ENCODE measurements at places on chromosomes 1 and 21. TPM values are rescaled to one million over a fixed set of nuclear protein-coding genes. Genes with fewer than 3 reads are reported as not detected.

The LHX8 gene
- 0.91 TPM for total RNA-seq

The CREG1 gene
- total RNA-seq = 87.7 TPM

The PKP1 gene
- 0.02 TPM for total RNA-seq

The TACSTD2 gene
- not detected for total RNA-seq

The PTCH2 gene
- 0.31 TPM for total RNA-seq

The TBX19 gene
- total RNA-seq = 0.35 TPM

The SFPQ gene
- 183 TPM for total RNA-seq

The PAFAH2 gene
- total RNA-seq = 7.8 TPM

The F13B gene
- not detected for total RNA-seq

The TSPEAR gene
- not detected for total RNA-seq

The MCOLN3 gene
- total RNA-seq = 3.8 TPM

The ZFP69B gene
- total RNA-seq = 1.3 TPM

The UMODL1 gene
- total RNA-seq = not detected

The PLCH2 gene
- 0.53 TPM for total RNA-seq

The CAMSAP2 gene
- 21.5 TPM for total RNA-seq

The LRRC71 gene
- total RNA-seq = 0.14 TPM

The TMCC2 gene
- 1.6 TPM for total RNA-seq

The CGN gene
- 1.8 TPM for total RNA-seq

The ADCY10 gene
- total RNA-seq = not detected

The OLIG2 gene
- total RNA-seq = not detected

The MRPS6 gene
- 35.8 TPM for total RNA-seq

The MARK1 gene
- 0.09 TPM for total RNA-seq

The OXCT2 gene
- total RNA-seq = 0.30 TPM

The CD1B gene
- not detected for total RNA-seq

The OR2L8 gene
- not detected for total RNA-seq

The LCE3B gene
- total RNA-seq = not detected

The PCP4 gene
- total RNA-seq = not detected

The TMEM39B gene
- 8.3 TPM for total RNA-seq

The SYCP1 gene
- not detected for total RNA-seq

The AKNAD1 gene
- 1.6 TPM for total RNA-seq

The SMAP2 gene
- 9.3 TPM for total RNA-seq

The LCK gene
- total RNA-seq = not detected

The CNIH3 gene
- total RNA-seq = 0.59 TPM

The ELAPOR1 gene
- 0.63 TPM for total RNA-seq

The CTTNBP2NL gene
- 6.8 TPM for total RNA-seq

The KDF1 gene
- not detected for total RNA-seq

The CBR3 gene
- total RNA-seq = 12.6 TPM

The KLF18 gene
- total RNA-seq = not detected

The OLFML2B gene
- total RNA-seq = 0.61 TPM

The FLG2 gene
- total RNA-seq = not detected

The SPATA1 gene
- total RNA-seq = 1.0 TPM
